NCI-H2029 treated with DMSO at 0.1 percent for 48 hours (cell line): ENCODE measurements at places on chromosomes 12 and 14.
A peak's percentile ranks its signal among the peaks of the same experiment; 100 is the strongest.

DNA sequence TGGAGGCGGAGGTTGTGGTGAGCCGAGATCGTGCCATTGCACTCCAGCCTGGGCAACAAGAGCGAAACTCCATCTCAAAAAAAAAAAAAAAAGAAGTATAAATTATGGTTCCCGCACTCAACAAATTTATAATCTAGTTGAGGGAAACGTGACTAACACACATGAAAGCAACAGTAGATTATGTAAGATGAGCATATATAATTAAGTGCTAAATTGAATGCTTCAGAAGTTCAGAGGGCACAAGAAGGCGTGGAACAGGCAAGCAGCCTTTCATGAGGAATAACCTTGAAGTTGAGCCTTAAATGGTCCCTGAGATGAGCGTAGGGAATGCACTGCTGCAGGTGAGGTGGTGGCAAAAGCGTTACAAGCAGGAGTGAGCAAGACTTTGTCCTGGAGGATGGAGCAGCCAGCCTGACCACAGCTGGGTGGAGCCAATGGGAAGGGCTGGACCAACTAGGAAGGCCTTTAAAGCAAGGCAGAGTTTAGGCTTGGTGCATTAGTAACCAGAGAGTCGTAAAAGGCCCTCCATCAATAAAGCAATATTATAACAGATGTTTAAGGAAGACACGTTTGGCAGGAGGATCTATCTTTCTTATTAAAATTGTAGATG lies 30.6 kb upstream of the TUBA1A start:
- no peak for DNase-seq

DNA sequence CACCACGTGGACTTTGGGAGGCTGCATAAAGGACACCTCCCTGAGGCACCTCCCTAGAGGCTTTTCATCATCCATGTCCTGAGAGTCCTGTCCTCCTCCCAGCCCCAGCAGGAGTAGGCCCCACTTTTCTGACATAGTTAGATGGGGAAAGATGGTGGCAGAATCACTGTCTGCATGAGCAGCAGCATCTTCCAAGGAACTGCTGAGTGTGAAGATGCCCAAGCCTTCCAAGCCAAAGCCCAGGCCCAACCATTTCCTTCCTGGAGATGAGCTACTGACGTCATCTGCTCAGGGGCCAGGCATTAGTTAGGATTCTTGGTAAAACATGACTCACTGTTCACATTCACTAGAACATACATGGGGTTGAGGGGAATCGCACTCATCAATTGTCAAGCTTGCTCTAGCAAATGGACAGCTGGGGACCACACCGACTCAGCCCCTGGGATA lies 37.3 kb downstream of the VDR start:
- DNase-seq = no peak

GRCh38 chr14:63908667-63909264 lies 56.0 kb downstream of the SYNE2 start:
- DNase-seq = no peak

DNA sequence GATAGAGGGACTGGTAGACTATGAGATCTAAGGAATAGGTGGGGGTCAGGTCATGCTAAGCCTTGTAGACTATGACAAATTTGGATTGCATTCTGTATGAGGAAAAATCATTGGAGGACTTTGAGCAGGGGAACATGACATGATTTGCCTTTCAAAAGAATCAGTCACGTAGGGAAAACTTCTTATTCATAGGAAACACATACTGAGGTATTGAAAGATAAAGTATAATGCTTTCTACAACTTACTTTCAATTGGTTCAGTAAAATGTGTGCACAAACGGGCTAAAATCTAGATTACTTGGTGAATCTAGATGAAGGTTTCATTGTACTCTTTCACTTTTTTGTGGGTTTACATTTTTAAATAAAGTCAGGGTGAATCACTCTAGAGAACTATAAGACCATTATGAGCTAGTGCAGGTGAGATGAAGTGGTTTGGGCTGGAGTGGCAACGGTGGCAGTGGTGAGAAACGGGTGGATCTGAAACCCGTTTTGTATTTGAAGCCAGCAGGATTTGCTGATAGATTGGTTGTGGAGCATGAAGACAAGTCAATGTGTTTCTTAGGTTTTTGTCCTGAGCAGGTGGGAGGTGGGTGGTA lies 6.7 kb downstream of the BBS10 start:
- DNase-seq = no peak

DNA sequence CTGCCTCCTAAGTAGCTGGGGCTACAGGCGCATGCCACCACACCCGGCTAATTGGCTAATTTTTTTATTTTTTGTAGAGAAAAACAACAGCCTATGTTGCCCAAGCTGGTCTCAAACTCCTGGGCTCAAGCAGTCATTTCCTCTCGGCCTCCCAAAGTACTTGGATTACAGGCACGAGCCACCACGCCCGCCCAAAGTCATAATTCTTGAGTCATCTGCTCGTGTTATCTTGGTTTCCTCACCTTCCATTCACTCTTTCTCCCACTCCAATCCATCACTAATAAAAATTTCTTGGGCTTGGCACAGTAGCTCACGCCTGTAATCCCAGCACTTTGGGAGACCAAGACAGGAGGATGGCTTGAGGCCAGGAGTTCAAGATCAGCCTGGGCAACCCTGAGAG lies 32.0 kb downstream of the ITGA7 start:
- no peak for DNase-seq

- no peak for DNase-seq
These were observed 34.4 kb downstream of the WBP11 start for GRCh38 chr12:14768823-14769405.

GRCh38 chr12:62865937-62866336 lies 69.0 kb downstream of the PPM1H start:
- no peak for DNase-seq

DNA sequence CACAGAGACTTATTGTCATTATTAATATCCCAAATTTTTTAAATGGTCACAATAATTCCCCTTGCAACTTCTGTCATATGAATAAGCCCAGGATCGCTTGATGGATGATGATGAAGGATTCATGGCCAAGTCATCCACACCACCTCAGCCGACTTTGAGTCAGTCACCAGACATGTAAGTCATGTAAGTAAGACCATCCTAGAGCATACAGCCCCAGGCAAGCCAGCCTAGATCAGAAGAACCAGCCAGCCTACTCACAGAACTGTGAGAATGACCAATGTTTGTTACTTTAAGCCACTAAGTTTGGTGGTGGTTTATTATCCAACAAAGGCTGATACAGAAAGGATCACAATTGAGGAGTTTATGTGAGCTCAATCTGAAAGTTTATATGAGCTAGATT lies 341.8 kb downstream of the NRXN3 start:
- DNase-seq = no peak

DNA sequence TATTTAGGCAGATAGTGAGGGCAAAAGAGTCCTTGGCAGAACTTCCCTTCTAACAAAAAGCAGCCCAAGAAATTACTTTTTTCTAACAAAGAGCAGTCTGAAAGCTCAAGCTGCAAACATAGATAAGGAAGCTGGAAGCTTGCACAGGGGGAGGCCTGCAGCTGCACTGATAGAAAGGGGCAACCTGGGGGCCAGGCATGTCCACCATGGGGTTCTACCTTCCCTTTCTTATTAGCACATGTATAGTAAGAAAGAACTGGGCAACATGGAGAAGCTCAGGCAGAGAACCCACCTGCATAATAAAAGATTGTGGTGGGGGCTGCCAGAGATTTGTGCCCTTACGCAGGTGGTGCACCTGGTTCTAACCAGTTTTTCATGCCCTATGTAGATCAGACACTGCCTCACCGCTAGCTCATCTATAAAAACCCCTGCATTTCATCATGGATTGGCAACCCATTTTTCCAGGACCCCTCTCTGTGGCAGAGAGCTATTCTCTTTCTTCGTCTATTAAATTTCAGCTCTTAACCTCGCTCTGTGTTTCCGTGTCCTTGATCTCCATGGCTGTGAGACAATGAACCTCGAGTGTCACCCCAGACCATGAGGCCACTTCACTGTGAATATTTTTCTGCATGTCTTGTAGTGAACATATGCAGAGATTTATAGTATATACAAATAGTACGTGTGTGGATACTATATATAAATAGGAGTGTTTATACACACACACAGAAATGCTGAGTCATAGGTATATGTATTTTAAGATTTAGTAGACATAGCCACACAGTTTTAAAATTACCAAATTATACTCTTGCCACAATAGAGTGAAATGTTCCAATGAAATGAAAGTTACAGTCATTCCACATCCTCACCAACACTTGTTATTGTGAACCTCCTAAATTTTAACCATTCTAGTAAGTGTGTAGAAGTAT lies 53.0 kb downstream of the PEX5 start:
- no peak for DNase-seq

- no peak for DNase-seq
These were observed 1100.6 kb downstream of the GALC start for GRCh38 chr14:86892152-86892956.

DNA sequence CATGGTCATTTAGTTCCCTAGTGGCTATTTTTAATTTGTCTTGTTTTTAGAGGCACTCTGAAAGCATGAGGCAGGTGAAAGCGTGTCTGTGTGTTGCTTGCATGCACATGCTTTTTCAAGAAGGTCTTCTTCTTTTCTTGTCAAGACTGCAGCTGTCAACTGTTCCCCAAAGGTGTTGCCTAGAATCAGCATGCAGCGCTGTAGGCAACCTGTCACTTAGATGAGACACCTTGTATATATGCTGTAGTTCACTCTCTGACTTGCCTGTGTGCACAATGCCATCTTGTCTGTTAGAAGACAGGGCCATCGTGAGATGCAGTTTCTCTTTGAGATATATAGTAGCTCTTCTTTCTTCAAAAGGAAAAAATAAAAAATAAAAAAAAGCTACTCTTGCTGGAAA lies 885.7 kb downstream of the DIO2 start:
- DNase-seq = no peak

GRCh38 chr12:68290126-68290525 lies 36.7 kb upstream of the IL22 start:
- DNase-seq = no peak

- DNase-seq = peak; percentile 39
These were observed 532 bp downstream of the FKBP11 start for GRCh38 chr12:48924617-48925303.

DNA sequence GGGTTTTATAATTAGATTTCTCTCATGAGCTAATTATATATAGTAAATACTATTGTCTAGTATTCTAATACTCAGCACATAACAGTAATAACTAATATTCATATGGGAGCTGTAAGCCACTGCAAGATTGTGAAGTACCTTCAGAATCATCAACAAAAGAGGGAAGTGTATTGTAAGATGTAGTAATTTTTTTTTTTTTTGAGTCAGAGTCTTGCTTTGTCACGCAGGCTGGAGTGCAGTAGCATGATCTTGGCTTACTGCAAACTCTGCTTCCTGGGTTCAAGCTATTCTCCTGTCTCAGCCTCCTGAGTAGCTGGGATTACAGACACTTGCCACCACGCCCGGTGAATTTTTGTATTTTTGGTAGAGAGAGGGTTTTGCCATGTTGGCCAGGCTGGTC lies 3.1 kb downstream of the GPR33 start:
- no peak for DNase-seq

DNA sequence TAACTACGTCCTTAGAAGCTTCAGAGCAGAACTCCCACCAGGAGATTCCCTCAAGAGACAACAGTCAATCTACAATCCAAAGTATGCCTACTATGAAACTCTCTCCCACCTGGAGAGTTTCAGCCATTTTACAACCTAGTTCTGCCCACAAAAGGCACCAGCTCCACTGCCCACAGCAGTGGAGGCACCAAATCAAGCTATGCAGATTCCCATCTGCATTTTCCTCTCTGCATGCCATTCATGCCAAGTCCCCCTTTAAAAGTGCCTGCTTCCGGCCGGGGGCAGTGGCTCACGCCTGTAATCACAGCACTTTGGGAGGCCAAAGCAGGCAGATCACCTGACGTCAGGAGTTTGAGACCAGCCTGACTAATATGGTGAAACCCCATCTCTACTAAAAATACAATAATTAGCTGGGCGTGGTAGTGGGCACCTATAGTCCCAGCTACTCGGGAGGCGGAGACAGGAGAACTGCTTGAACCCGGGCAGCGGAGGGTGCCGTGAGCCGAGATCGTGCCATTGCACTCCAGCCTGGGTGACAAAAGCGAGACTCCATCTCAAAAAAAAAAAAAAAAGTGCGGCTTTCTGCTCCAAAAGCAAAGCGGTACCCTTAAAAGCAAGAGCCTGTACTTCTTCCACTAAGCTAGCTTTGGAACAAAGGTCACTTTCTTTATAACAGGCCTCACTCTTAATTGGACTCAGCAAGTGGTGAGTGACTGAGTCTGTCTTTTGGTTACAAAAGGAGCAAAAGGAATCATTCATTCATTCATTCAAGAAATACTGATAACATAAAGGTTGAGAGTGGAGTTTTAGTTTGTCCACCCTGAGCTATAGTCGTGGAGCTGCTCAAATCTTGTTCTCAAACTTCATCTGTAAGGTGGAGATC lies 10.1 kb upstream of the DLGAP5 start:
- no peak for DNase-seq

DNA sequence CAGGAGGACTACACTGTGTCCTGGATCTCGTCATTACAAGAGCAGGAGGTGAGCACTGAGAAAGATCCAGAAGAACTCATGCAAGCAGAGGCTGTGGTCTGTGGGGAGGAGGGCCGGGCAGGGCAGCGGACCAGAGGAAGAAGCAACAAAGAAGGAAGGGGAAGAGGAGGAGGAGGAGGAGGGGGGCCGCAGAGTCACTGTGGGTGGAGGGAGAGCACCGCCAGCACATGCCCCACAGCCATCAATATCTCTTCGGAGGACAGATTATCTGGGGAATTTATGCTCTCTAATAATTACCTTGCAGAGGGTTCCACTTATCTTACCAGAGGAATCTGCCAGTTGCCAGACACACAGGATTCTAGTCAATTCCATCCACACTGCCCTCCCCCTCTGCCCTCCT lies 105.6 kb downstream of the DPF3 start:
- DNase-seq = no peak

DNA sequence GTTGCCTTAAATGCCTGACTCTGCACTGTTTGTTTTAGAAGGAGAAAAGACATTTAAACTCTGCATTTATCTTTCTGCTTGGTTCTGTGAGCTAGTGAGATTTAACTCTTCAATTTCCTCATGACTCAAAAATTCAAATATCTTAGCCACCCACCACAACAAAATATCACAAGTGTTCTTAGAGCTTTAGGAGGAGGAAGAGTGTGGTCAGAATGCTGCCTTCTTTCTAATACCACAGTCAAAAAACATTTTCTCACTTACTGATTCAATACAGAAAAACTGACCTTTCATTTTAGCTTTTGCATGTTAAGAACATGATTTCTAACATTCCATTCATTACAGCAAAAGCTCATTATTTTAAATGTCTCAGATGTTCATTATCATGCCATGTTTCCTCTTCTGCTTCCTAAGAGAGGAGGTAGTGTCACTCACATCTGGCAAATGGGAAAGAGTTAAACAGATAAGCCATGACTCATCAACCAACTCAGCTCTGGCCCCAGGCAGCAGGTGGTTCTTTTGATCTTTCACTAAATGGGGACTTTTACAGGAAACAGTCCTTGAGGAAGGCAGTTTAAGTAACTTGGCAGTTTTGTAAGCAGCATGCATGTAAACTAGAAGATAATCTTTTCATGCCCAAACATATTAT lies 56.4 kb upstream of the RNU6-8 start:
- DNase-seq = peak; percentile 81

GRCh38 chr12:17841496-17841895 lies 248.5 kb downstream of the RERGL start:
- DNase-seq = no peak
